Activated T-helper 1 cell treated with anti-CD3 and anti-CD28 coated beads, Interleukin-2, amount 50 U/mL, for 16 hours (primary cell): ENCODE measurements at places on chromosomes 2 and 18.

DNA sequence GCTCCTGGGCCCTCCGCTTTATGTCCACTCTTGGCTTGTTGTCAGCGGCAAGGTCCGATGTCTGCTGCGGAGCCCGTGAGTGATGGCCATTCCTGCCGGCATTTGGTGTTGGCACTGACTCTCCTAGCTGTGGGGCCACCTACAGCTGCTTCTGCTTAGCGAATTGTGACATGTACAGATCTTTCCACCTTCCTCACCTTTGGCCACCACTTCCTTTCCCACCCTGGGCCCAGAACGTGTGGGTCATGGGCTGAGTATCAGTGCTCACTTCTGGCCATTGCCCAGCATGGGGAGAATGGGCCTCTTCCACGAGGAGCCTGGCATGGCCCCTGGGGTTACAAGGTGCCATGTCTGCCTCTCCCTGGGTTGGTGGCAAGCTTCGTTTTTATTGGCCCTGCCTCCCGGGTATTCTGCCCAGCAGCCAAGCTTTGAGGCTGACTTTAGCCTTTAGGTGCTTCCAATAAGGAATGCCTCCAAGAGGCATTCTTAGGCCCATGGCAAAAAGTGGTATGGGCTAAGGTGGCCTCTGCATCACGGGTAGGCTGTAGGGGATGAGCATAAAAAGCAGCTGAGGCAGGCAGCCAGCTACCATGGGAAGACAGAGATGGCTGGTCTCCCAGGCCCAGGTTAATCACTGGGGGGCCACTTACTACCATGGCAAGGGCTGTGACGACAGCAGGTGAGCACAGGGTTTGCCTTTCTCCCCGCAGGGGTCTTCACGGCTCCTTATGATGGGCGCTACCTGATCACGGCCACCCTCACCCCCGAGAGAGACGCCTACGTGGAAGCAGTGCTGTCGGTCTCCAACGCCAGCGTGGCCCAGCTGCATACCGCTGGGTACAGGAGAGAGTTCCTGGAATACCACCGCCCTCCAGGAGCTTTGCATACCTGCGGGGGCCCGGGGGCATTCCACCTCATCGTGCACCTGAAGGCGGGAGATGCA lies 65.8 kb downstream of the EMILIN2 start:
- DNase-seq: no peak

DNA sequence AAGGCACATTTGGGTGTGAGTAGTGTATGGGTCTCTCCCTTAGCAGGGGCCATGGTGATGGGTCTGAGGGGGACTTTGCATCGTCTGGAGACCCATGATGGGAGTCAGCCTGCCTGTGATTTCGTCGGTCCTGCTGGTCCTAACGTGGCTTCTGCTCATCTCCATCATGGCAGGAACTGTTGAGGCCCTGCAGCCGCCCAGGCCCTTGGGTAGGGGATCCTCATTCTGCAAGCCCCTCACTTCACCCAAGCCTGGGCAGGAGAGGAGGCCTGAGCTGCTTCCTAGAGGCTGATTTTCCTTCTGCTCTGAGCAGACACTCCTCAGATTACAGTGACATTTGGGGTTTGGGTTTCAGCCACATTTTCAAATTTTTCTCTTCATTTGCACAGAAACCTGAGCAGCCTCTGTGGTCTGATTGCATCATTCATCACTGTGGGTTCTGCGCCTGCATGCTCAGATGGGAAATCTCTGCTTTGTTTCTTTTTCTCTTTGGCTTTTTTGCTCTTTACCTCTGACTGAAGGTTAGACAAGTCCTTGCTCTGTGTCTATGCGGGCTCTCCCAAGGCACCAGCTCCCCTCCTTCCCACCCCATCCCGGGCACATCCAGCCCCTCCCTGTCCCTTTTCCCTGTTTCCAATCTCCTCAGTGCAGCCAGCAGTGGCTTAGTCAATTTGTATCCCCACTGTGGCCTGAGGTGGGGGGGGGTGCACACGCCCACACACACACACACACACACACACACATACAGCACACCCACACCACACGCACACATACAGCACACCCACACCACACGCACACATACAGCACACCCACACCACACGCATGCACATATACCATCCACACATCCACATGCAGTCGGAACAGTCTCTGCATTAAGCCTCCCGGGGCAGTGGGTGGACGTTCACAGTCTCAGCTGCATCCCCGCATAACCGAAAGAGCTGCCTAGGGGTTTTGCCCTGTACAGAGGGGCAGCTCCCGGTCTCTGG lies 305.4 kb upstream of the HS6ST1 start:
- no peak for DNase-seq

DNA sequence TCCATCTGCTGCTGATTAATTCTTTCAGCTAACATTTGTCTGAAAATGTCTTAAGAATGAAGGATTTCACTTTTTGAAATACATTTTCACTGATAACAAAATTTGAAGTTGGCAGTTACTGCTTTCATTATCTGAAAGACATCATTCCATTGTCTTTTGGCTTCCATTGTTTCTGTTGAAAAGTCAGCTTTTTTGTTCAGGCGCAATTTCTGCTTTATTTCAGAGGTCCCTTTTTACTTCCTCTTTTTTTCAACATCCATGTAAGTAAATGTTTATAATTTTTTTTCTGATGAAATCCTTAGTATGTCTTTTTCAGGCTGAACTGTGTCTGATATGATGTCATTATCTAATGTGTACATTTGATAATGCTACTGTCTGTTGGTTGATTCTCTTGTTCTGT lies 184.2 kb downstream of the RND3 start:
- DNase-seq: no peak

GRCh38 chr2:26471289-26471688 lies 6.6 kb downstream of the OTOF start:
- DNase-seq: no peak

DNA sequence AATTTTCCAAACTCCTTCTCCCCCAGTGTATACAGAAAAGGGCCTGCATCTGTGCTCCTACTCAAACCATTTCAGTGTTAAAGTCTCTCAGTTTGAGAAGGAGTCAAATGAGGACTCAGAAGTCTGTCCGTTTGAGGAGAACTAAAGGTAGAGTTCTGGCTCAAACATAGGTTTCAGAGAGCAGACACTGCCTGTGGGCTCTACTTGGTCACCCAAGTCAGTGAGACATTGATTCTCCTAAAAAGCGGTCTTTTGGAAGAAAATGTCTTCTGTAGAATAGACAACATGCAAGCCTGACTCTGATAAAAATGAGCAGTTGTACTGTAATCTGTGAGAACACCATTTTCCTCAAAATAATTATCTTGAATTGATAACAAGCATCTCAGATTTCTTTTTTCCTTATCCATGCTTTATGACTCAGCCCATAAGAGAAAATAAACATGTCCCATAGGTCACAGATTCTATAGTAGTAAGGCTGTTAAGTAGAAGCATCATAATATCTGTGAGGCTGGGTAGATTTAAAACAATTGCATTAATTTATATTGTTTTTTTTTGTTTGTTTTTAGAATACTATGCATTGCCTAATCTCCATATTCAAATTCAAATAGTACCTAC lies 82.8 kb downstream of the ASXL3 start:
- DNase-seq: no peak

GRCh38 chr18:34807106-34807796 lies 97.2 kb downstream of the DTNA start:
- DNase-seq: no peak

DNA sequence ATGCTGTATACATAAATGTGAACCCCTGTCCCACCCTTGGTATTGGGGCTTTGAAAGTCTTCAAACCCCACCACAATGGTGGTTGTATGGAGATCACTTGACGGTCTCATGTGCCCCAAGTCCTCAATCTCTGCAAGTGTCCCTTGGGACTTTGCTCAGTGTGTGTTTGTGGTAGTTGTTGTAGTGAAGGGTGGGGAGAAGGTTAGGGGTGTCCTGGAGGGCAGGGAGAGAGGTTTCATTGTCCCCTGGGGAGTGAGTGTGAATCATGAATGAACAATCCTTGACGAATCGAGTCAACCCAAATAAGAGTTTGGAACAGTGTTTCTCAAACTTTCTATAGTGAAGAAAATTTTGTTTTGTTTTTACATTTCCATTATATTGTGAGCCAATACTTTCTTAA lies 28.1 kb downstream of the COL4A3 start:
- DNase-seq: no peak
